ENCODE measurements at places on chromosomes 3 and 15. TPM values are rescaled to one million over a fixed set of nuclear protein-coding genes. Genes with fewer than 3 reads are reported as not detected.

The CHRM5 gene
- not detected for total RNA-seq

The NEIL1 gene
- total RNA-seq = 9.7 TPM

The NUP210 gene
- 73.9 TPM for total RNA-seq

The PDCD7 gene
- 16.5 TPM for total RNA-seq

The LAMB2 gene
- total RNA-seq = 154 TPM

The SH3GL3 gene
- total RNA-seq = 21.1 TPM

The INAFM2 gene
- 32.7 TPM for total RNA-seq

The SPCS1 gene
- total RNA-seq = 187 TPM

The PP2D1 gene
- not detected for total RNA-seq

The ARGFX gene
- total RNA-seq = not detected

The CLDN16 gene
- total RNA-seq = not detected

The HRH1 gene
- 0.35 TPM for total RNA-seq

The HHATL gene
- not detected for total RNA-seq

The CNBP gene
- total RNA-seq = 341 TPM

The RAB8B gene
- 38.1 TPM for total RNA-seq

The TGM5 gene
- not detected for total RNA-seq

The AP3B2 gene
- total RNA-seq = 19.2 TPM

The SLITRK3 gene
- 3.2 TPM for total RNA-seq

The MYD88 gene
- total RNA-seq = 42.6 TPM

The SLC9A9 gene
- 1.6 TPM for total RNA-seq

The AHSG gene
- total RNA-seq = not detected

The INKA1 gene
- total RNA-seq = 4.0 TPM

The PATL2 gene
- 0.35 TPM for total RNA-seq

The CFAP100 gene
- not detected for total RNA-seq

The EXD1 gene
- total RNA-seq = not detected

The GNAT1 gene
- not detected for total RNA-seq

The ZNF620 gene
- 13.6 TPM for total RNA-seq

The NKIRAS1 gene
- 9.7 TPM for total RNA-seq

The MESP1 gene
- total RNA-seq = 0.21 TPM

The RBPMS2 gene
- 36.9 TPM for total RNA-seq

The CLRN1 gene
- total RNA-seq = 0.93 TPM

The NRG4 gene
- total RNA-seq = not detected

The ENTPD3 gene
- 0.63 TPM for total RNA-seq

The MCTP2 gene
- total RNA-seq = 6.1 TPM

The DGKG gene
- not detected for total RNA-seq

The IQSEC1 gene
- total RNA-seq = 36.2 TPM

The ERICH6 gene
- not detected for total RNA-seq

The CKMT1B gene
- 31.4 TPM for total RNA-seq

The HMCES gene
- total RNA-seq = 44.5 TPM

The IMPDH2 gene
- total RNA-seq = 314 TPM

The ITGA11 gene
- 0.03 TPM for total RNA-seq

The RLBP1 gene
- not detected for total RNA-seq

The CCR2 gene
- not detected for total RNA-seq
